Liver (tissue), 10 donors: ENCODE measurements at places on chromosomes 1 and 21. TPM values are rescaled to one million over a fixed set of nuclear protein-coding genes. Genes with fewer than 3 reads are reported as not detected.

MANEAL gene
- total RNA-seq = 1.0 TPM

TTC3 gene
- total RNA-seq = 69.8 TPM

COL9A2 gene
- total RNA-seq = 0.75 TPM

ADGRB2 gene
- total RNA-seq = 0.05 TPM

SAMD11 gene
- 1.3 TPM for total RNA-seq

RUNX3 gene
- 1.1 TPM for total RNA-seq

TP73 gene
- 0.19 TPM for total RNA-seq

IL22RA1 gene
- total RNA-seq = 2.1 TPM

KCNJ10 gene
- total RNA-seq = 1.6 TPM

USH2A gene
- total RNA-seq = 1.0 TPM

GJA8 gene
- total RNA-seq = not detected

KRTAP27-1 gene
- total RNA-seq = not detected

NECTIN4 gene
- total RNA-seq = not detected

TMEM82 gene
- total RNA-seq = 5.6 TPM

EPHA2 gene
- total RNA-seq = 5.8 TPM

NOS1AP gene
- 1.4 TPM for total RNA-seq

TMEM54 gene
- total RNA-seq = 1.4 TPM

LINGO4 gene
- total RNA-seq = 0.50 TPM

GPR3 gene
- not detected for total RNA-seq

HSD3B2 gene
- total RNA-seq = 0.25 TPM

LRRC3 gene
- total RNA-seq = 3.0 TPM

SLC6A17 gene
- total RNA-seq = not detected

VPS45 gene
- 24.2 TPM for total RNA-seq

B4GALT3 gene
- total RNA-seq = 23.8 TPM

PRR9 gene
- not detected for total RNA-seq

NTMT2 gene
- not detected for total RNA-seq

CFAP107 gene
- not detected for total RNA-seq

EDARADD gene
- 0.67 TPM for total RNA-seq

SPATA46 gene
- total RNA-seq = not detected

PLA2G2D gene
- 0.14 TPM for total RNA-seq

PDPN gene
- 0.09 TPM for total RNA-seq

DNAI4 gene
- total RNA-seq = 1.3 TPM

KIAA0040 gene
- total RNA-seq = 12.0 TPM

ASTN1 gene
- total RNA-seq = 0.28 TPM

UBL4B gene
- total RNA-seq = not detected

RNF223 gene
- total RNA-seq = 0.14 TPM

ADCY10 gene
- 0.89 TPM for total RNA-seq

OVAAL gene
- total RNA-seq = not detected

C1orf167 gene
- not detected for total RNA-seq

RHBDL2 gene
- total RNA-seq = 0.17 TPM

KCNC4 gene
- total RNA-seq = 1.0 TPM

FCAMR gene
- total RNA-seq = 0.59 TPM

DNASE2B gene
- not detected for total RNA-seq

HTR1D gene
- 0.05 TPM for total RNA-seq

SLC2A5 gene
- total RNA-seq = 1.6 TPM

BSND gene
- not detected for total RNA-seq

CD5L gene
- total RNA-seq = 14.1 TPM

MORN1 gene
- 6.9 TPM for total RNA-seq

SFN gene
- not detected for total RNA-seq

S100A14 gene
- total RNA-seq = 4.4 TPM

MARK1 gene
- total RNA-seq = 0.59 TPM

PCP4 gene
- not detected for total RNA-seq

RHBG gene
- total RNA-seq = 1.0 TPM

ADAM30 gene
- not detected for total RNA-seq
